ENCODE measurements at places on chromosomes 2 and 18. TPM values are rescaled to one million over a fixed set of nuclear protein-coding genes. Genes with fewer than 3 reads are reported as not detected.

CNNM3 gene
- total RNA-seq: 21.9 TPM

SLC16A14 gene
- total RNA-seq: 2.2 TPM

LYG1 gene
- total RNA-seq: not detected

RAB17 gene
- total RNA-seq: 82.8 TPM

PFN4 gene
- total RNA-seq: 0.54 TPM

NFATC1 gene
- total RNA-seq: 13.6 TPM

LBX2 gene
- 2.6 TPM for total RNA-seq

EHD3 gene
- total RNA-seq: 12.5 TPM

GLI2 gene
- 2.1 TPM for total RNA-seq
